ENCODE measurements at places on chromosomes 11 and 22.

GRCh38 chr11:104328512-104328907 is 164.6 kb upstream of the PDGFD start:
- no peak for DNase-seq

GRCh38 chr11:6414874-6415328 is 4.0 kb downstream of the APBB1 start:
- no peak for DNase-seq

DNA sequence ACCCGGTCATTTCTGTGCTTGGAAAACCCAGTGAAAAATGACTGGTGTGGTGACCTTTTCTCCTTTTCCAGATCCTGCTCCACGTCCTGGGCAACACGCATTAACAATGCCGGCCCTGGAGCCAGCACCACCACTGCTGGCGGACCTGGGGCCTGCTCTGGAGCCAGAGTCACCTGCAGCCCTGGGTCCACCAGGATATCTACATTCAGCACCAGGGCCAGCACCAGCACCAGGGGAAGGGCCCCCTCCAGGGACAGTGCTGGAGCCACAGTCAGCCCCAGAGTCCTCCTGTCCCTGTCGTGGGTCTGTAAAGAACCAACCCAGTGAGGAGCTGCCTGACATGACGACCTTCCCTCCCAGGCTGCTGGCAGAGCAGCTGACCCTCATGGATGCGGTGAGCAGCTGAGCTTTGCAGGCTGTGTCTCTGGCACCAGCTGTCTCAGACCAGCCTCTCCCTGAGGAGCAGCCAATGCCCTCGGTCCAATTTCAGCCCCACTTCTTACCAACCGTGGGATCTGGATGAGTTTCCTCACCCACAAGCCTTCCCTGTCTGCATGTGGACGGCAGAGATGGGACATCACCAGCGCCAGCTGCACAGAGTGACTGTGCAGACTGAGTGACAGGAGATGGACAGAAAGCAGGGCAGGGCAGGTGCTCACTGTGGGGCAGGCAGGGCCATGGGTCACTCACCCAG is 1.9 kb downstream of the RGL4 start:
- DNase-seq = no peak

DNA sequence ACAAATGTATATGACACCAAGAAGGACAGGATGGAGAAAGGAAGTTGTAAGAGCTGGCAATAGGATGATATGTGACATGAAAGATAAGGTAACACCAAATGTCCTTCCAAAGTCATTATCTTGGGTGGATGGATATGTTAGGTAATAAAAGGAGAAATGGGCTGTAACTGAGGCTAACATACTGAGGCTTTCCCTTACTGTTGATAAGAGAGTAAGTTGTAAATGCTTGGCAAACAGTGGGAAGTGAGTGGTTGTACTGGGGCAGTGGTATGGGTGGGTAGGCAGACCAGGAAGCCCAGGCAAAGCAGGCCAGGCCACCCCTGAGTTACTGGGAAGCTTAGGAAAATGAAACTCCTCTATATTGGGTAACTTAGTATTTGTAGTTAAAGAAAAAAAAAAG is 73.7 kb downstream of the ARHGAP42 start:
- no peak for DNase-seq

- DNase-seq = no peak
Measured at GRCh38 chr22:44119669-44120313, 60.9 kb upstream of the PARVG start.

DNA sequence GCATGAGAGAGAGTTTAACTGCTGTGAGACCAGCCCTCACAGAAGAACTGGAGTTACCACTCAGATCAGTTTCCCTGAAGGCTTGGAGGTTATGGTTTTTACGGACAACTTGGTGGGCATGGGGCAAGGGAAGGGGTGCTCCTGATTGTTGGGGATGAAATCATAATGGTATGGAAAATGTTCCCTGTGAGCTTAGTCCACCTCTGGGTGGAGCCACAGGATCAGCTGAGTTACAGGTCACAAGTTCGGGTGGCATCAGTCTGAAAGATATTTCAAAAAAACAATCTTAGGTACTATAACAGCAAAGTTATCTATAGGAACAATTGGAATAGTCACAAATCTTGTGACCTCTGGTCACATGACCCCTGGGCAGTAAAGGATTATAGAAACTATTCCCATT is 162.9 kb downstream of the DLG2 start:
- DNase-seq = no peak

DNA sequence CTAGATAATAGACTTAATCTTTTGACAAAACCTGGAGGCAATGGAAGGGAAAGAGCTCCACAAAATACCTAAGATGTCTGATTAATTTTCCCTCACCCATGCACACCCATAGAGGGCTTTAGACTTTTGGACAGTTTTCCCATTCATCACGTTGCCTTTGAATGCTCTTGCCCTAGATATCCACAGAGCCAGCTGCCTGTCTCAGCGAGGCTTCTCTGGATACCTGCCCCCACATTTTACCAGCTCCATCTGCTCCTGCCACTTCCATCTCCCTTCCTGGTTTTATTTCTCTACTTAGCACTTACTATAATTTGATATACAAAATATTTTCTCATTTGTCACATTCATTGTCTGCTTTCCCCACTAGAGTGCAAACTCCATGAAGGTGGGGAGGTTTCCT is 136.8 kb downstream of the FDX1 start:
- DNase-seq = no peak

DNA sequence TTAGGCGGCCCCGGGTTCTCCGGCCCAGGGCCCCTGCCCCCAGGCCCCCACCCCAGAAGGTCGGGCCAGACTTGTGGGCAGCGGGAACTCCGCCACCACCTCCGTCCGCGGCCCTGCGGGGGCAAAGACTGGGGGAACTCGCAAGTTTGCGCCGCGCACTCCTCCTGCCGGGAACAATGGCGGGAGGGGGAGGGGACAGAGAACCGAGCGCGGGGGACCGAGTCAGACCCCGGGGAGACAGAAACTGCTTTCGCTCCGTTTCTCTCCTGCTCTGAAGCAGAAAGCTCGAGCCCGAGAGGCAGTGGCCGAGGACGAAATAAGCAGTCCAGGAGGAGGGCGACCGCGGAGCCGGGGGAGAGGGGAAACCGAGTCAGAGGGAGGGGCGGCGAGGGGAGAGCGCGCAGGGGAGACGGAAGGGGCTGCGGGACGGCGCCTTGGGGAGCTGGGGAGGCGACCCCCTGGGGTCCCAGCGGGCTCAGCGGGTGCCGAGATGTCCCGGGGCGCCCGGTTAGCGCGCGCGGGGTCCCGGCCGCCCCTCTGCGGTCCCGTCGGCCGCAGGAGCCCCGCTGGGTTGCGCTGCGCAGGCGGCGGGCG is 555 bp downstream of the TP53I11 start:
- DNase-seq = peak; percentile 75

- no peak for DNase-seq
Measured at GRCh38 chr11:48116437-48117228, 100.0 kb upstream of the OR4B1 start.

- DNase-seq = no peak
Measured at GRCh38 chr11:94948070-94948617, 25.2 kb downstream of the CWC15 start.

- no peak for DNase-seq
Measured at GRCh38 chr11:59679347-59679746, 10.5 kb upstream of the PATL1 start.

DNA sequence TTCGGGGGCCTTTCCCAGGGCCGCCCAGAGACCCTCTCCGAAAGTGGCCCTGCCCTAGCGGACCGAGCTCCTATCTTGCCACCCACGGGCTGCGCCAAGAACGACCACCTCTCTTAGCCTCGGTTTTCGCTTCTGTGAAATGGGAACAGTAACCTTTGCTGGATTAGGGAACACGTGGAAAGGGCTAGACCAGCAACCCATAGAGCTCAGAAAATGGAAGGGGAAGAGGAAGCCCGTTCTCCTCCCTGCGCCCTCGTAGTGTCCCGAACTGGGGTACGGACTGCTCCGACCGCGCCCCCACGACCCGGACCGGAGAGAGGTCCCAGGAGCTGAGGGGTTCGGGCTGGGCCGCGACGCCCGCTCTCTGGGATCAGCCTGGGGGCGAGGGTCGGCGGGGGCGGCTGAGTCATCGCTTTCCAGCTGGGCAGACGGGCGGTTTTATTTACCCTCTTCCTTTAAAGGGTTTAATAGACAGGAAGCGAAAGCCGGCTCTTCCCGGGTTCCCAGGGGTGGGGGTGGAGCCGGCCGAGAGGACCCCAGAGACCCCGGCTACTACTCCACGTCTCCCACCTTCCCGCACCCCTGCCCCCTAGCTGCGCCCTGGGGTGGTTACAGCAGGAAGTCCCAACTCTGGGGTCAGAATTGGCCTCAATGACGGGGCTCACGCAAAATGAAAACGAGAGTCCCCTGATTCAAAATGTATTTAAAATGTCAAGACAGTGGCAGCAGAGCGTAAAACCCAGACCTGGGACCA is 907 bp upstream of the PHLDA2 start:
- peak; percentile 87 for DNase-seq

DNA sequence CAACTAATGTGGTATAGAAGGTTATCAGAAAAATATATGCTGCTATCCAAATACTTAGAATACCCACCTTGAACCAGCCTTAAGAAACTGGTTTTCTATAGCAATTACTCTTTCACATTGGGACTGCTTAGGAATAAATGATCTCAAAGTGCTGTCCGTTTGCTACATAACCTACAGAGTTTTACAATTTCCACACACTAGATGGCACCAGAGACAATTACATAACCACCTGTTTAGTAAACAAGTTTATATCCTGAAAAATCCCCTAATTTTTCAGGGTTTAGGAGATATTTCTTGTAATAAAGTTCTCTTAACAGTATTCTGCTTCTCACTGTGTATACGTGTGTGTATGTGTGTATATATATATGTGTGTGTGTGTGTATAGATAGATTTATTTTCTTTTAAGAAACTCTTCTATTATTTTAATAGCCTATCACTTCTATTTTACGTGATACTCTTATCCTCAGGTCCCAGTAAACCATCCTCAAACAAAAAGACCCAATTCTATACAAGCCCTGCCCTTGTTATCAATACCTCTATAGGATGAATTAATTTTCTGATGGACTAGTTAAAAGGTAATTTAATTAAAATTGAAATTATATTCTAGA is 6.7 kb upstream of the OR5I1 start:
- peak; percentile 25 for DNase-seq

- no peak for DNase-seq
Measured at GRCh38 chr11:86196085-86196696, 48.4 kb upstream of the EED start.

DNA sequence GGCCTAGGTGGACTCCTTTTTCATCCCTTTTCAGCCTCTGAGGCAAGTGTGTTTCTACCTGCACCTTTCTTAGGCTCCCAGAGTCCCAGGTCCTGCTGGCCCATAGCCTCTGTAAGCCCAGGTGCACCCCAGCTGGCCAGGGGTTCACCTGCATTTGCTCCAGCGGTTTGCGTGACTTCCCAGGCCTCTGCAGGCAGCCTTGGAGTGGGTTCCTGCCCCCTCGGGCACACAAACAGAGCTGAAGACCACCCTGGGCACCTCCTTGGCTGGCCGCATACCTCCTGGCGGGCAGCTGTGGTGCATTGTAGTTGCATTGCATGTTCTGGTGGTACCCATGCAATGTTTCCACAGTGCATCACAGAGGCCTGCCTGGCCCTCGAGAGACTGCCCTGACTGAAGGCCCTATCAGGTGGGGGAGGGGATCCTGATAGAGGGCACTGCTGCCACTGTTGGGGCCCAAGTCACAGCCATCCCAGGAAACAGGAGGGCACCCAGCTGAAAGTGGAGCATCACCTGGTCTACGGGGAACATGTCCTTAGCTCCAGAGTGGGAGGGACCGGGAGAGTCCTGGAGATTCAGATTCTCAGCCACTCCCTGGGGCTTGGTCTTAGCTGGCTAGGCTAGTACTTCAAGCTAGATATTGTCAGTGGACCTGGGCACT is 14.1 kb downstream of the SHISA8 start:
- no peak for DNase-seq

DNA sequence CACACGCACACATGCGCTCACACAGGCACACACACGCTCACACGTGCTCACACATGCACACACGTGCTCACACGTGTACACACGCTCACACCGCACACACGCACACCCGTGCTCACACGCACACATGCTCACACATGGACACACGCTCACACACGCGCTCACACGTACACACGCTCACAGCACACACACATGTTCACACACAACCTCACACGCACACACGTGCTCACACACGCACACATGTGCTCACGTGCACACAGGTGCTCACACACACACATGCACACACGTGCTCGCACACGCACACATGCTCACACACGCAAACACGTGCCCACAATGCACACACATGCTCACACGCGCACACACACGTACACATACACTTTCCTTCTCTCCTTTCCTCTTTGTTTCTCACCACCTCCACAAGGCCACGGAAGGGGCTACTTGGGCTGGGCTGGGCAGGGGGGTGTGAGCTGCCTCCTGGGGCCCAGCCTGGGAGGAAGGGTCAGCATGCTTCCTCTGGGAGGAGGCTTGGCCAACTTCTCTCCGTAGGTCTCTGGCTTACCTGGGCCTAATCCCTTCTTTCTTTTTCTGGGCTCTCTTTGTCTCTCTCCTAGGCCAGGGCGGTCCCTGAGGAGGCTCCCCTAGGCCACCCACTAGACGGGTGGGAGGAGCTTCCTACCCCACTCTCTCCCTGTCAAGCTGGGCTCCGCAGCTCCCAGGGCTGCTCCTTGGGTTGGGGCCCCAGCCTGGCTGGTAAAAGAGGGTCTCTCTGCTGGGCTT is 34.5 kb upstream of the PARVG start:
- DNase-seq = no peak

DNA sequence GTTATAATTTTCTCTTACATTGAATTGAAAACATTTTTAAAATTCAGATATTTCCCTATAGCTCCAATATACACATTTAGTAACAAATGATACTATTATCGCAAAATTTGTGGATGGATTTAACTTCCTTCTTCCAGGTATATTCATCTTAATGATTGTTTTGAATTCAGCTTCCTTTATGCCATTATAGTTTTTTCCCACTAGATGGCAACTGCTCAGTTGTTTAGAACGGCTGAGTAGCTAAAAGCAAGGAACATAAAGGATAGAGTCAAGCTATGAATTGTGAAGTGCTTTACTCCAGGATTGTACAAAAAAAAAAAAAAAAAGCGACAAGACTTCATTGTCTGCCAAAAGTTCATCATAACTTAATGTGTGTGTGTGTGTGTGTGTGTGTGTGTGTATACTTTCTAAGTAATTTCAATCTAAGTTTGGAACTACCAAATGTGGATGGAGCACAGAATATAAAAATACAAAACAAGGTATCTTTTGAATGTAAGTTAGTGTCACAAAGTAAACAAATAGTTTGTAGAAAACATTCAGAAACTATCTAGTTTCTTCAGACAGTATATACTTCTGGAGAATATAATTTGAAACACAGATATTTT is 846.4 kb downstream of the DLG2 start:
- DNase-seq = peak; percentile 19

- no peak for DNase-seq
Measured at GRCh38 chr11:87917111-87917510, 258.1 kb downstream of the RAB38 start.

- DNase-seq = no peak
Measured at GRCh38 chr11:10498022-10498400, 42.9 kb downstream of the AMPD3 start.

Measured in NCI-H69 (cell line).